A549 treated with Hydrocortisone at 1 μM for 4 hours (cell line): ENCODE measurements at places on chromosomes 1 and 21. TPM values are rescaled to one million over a fixed set of nuclear protein-coding genes. Genes with fewer than 3 reads are reported as not detected.

Gene FCGR3A
- not detected in 5 replicates for total RNA-seq

Gene PAQR6
- total RNA-seq = 2.7 to 4.3 TPM (median 3.3 TPM) in 5 replicates

Gene HPDL
- total RNA-seq = 2.4 to 3.9 TPM (median 3.6 TPM) in 5 replicates

Gene SHE
- 0.10 to 0.20 TPM (median 0.12 TPM) in 5 replicates for total RNA-seq

Gene HIVEP3
- total RNA-seq = 2.6 to 3.3 TPM (median 3.2 TPM) in 5 replicates

Gene MTARC1
- total RNA-seq = 7.8 to 9.6 TPM (median 8.7 TPM) in 5 replicates

Gene B3GALT2
- total RNA-seq = not detected in 5 replicates

Gene AIRE
- not detected in 5 replicates for total RNA-seq

Gene PGLYRP4
- total RNA-seq = not detected in 5 replicates

Gene NTMT2
- total RNA-seq = not detected in 5 replicates

Gene SYT2
- total RNA-seq = 0.44 to 0.68 TPM (median 0.53 TPM) in 5 replicates

Gene ATF3
- 25.1 to 37.2 TPM (median 34.7 TPM) in 5 replicates for total RNA-seq

Gene YY1AP1
- total RNA-seq = 42.5 to 48.4 TPM (median 45.0 TPM) in 5 replicates

Gene GBP7
- not detected in 5 replicates for total RNA-seq

Gene FMO4
- 0.27 to 0.67 TPM (median 0.43 TPM) in 5 replicates for total RNA-seq

Gene MCOLN3
- total RNA-seq = 3.5 to 4.4 TPM (median 3.8 TPM) in 5 replicates

Gene IGSF9
- 0.11 to 0.25 TPM (median 0.14 TPM) in 5 replicates for total RNA-seq

Gene LAMC1
- total RNA-seq = 84.0 to 143 TPM (median 107 TPM) in 5 replicates

Gene CATSPERE
- 0.06 to 0.32 TPM (median 0.16 TPM) in 4 of 5 replicates, not detected in the other for total RNA-seq

Gene ARHGEF2
- 27.6 to 42.5 TPM (median 34.0 TPM) in 5 replicates for total RNA-seq
